ENCODE measurements at places on chromosomes 16 and 17.

DNA sequence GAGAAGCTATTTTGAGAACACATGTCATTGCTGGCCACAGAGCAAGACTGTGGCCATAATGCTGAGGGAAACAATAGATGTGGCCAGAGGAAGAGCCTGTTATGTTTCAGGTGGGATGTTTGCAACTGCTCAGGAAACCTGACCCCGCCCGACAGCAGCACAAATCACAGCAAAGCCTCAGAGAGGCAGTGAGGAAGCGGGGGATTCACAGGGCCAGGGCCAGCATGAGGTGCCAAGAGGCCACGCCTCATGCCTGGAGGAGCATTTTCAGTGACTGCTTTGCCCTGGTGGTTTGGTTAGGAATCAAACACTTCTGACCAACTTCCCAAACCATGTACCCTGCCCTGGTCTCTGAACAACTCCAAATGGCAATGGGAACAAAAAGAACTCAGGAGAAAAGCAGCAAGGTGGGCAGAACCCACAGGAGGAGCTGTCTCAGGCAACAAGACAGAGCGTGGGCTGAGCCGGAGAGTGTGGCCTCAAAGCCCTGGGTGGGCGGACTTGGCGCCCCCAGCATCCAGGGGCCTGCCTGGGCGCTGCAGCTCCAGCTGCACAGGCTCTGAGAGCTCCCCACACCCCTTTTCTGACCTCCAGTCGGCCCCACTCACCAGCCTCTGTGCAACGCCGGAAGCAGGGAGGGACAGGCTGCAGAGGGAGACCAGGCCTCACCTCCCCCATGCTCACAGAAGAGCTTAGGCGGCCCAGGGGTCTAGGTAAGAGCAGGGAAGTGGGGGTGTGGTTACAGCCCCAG lies 20.6 kb downstream of the HIC1 start:
- no peaks in the 10 kb centered on the region for H3K27me3 ChIP-seq
- no peak overlapping the region for H3K4me3 ChIP-seq
- H3K27ac ChIP-seq = peak overlapping the region; percentile 97
- peaks cover 52% of the 10 kb centered on the region for H3K4me1 ChIP-seq
- H3K36me3 ChIP-seq = peaks cover 27% of the 10 kb centered on the region
- DNase-seq = peak; percentile 45

GRCh38 chr17:65027305-65027704 lies 29.2 kb downstream of the GNA13 start:
- no peak overlapping the region for H3K27ac ChIP-seq
- DNase-seq = no peak
- no peak overlapping the region for H3K4me3 ChIP-seq
- H3K27me3 ChIP-seq = no peaks in the 10 kb centered on the region
- H3K36me3 ChIP-seq = peaks cover 5% of the 10 kb centered on the region

DNA sequence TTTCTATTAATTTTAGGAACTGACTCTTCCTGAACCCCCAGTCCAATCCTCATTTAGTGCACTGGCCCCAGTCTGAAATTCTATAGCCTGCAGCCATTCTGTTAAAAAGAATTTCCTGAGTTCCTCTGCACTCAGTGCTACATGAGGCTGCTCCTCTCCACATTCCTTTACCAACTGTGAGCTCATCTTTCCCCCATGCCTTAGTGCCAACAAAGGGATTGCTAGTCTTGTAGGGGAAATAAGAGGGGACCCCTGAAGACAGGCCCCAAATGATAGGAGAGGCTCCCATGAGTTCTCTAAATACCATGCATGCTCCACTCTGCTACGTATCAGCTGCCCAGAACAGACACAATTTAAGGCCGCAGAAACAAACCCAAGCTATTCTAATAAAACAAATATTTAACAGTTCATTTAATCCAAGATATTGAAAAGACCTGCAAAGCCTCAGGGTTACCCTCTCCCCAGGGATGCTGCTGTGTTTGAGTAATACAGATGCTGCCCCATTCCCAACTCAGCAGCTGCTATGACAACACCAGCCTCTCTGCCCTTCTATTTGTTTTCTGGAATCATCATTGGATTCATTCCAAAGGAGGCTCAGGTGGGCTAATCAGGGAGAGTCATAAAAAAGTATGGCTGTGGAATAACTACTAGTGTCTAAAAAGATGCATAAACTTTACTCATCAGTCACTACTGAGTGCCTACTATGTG lies 228.5 kb downstream of the TOX3 start:
- H3K4me1 ChIP-seq = no peaks in the 10 kb centered on the region
- no peak for DNase-seq
- H3K27ac ChIP-seq = no peak overlapping the region
- peaks cover 10% of the 10 kb centered on the region for H3K27me3 ChIP-seq
- H3K4me3 ChIP-seq = no peak overlapping the region
- H3K36me3 ChIP-seq = no peaks in the 10 kb centered on the region

- no peak overlapping the region for H3K4me3 ChIP-seq
- H3K36me3 ChIP-seq = no peaks in the 10 kb centered on the region
- no peak overlapping the region for H3K27ac ChIP-seq
Measured at GRCh38 chr17:8055851-8056231, 17.0 kb downstream of the ALOX15B start.

DNA sequence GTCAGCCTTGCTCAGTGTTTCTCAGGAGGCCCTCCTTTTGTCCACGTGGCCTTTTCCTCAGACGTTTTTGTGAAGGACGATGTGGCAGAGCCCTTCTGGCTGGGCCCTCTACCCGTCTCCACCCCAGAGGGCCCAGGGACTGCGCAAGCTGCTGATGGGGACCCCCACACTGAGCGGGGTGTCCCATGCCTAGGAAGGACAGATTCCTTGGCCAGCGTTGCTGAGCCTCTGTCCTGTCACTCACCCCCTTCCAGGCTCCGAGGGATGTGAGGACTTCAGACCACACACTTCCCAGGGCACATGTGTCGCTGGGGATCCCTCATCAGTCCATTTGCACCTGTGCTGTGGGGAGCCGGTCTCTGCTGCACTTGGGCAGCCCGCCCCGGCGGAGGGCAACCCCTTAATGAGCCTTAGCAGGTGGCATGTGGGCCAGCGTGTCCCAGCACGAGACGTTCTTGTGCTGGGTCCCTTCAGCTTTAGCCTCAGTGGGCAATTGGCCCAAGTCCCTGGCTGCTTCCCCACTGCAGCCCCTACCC lies 48.3 kb downstream of the NT5M start:
- no peak for DNase-seq
- H3K4me3 ChIP-seq = no peak overlapping the region
- no peaks in the 10 kb centered on the region for H3K27me3 ChIP-seq
- H3K27ac ChIP-seq = no peak overlapping the region

GRCh38 chr17:50582741-50583140 lies 22.2 kb downstream of the CACNA1G start:
- no peaks in the 10 kb centered on the region for H3K36me3 ChIP-seq
- H3K27me3 ChIP-seq = no peaks in the 10 kb centered on the region
- H3K4me3 ChIP-seq = no peak overlapping the region
- no peak overlapping the region for H3K27ac ChIP-seq

GRCh38 chr16:71931001-71931400 lies 35.7 kb downstream of the IST1 start:
- H3K36me3 ChIP-seq = peaks cover 20% of the 10 kb centered on the region
- DNase-seq = no peak
- no peaks in the 10 kb centered on the region for H3K27me3 ChIP-seq
- no peak overlapping the region for H3K27ac ChIP-seq

GRCh38 chr17:19672009-19672750 lies 23.6 kb downstream of the ALDH3A2 start:
- no peaks in the 10 kb centered on the region for H3K27me3 ChIP-seq
- peaks cover 12% of the 10 kb centered on the region for H3K4me1 ChIP-seq

DNA sequence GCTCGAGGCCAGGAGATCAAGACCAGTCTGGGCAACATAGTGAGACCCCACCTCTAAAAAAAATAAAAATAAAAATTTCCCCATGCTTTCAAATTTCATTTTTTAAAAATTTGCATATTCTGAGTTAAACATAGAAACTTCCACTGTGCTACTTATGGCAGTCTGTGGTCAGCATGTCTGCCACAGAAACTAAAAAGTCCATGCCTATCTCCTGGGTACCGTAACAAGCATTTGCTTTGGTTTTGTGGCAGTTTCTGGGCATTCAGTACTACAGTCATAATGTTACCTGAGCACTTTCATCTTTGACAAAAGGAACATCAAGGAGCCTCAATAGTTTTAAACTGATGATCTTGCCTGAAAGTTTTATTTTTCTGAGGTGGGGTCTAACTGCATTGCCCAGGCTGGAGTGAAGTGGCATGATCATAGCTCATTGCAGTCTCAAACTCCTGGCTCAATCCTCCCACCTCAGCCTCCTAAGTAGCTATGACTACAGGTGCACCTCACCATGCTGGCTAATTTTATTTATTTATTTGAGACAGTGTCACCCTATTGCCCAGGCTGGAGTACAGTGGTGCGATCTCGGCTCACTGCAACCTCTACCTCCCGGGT lies 13.2 kb upstream of the ITGA2B start:
- H3K4me1 ChIP-seq = peaks cover 13% of the 10 kb centered on the region

GRCh38 chr16:69424935-69425784 lies 741 bp downstream of the CYB5B start:
- DNase-seq = no peak
- H3K27me3 ChIP-seq = no peaks in the 10 kb centered on the region
- peaks cover 22% of the 10 kb centered on the region for H3K36me3 ChIP-seq
- peak overlapping the region; percentile 97 for H3K4me3 ChIP-seq
- peak overlapping the region; percentile 98 for H3K27ac ChIP-seq

DNA sequence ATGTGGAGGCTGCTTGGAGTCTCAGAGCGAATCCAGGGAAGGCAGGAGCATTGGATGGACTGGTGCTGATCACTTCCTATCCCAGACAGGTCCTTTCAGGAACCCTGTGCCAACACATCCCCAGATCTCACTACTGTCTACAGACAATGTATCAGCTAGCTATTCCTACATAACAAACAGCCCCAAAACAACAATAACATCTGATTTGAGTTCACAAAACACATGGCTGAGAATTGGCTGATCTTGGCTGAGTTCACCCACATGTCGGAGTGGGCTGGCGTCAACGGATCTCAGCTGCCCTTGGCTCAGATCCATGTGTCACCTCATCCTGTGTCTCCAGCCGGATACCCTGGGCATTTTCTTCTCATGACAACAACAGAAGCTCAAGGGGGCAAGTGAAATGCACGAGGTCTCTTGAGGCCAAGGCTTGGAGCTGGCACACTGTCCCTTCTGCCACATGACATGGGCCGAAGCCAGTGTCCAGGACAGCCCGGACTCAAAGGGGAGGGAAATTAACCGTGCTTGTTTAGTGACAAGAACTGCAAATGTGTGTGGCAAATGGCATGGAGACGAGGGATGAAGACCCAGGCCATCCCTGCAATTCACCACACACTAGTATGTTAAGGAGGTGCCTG lies 18.7 kb downstream of the SNX20 start:
- H3K27me3 ChIP-seq = no peaks in the 10 kb centered on the region
- no peak overlapping the region for H3K27ac ChIP-seq
- H3K4me1 ChIP-seq = peaks cover 11% of the 10 kb centered on the region
- H3K36me3 ChIP-seq = no peaks in the 10 kb centered on the region

DNA sequence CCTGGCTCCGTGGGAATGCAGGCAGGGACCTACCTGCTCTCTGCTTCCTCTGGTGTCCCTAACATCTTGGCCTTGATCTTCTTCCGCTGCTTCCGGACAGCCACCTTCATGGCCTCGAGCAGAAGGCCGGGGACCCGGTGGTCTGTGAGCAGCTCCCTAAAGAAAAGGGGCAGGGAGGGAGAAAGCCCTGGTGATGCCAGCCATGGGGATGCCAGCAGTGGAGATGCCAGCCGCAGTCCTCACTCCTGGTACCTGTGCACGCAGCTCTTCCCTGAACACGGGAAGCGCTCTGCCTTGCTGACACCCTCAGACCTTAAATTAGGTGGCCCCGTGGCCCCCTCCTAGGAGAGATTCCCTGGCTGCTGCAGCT lies 1.9 kb downstream of the RILP start:
- peak overlapping the region; percentile 7 for H3K27ac ChIP-seq
- no peak for DNase-seq
- H3K4me1 ChIP-seq = peaks cover 25% of the 10 kb centered on the region
- peaks cover 7% of the 10 kb centered on the region for H3K36me3 ChIP-seq
- H3K27me3 ChIP-seq = peaks cover 5% of the 10 kb centered on the region

Data from mesothelial cell of epicardium (in vitro differentiated cells).